ENCODE measurements at places on chromosomes 2 and 18. TPM values are rescaled to one million over a fixed set of nuclear protein-coding genes. Genes with fewer than 3 reads are reported as not detected.

- DNase-seq = no peak
These were observed 46.4 kb downstream of the MREG start for GRCh38 chr2:215966951-215967350.

DNA sequence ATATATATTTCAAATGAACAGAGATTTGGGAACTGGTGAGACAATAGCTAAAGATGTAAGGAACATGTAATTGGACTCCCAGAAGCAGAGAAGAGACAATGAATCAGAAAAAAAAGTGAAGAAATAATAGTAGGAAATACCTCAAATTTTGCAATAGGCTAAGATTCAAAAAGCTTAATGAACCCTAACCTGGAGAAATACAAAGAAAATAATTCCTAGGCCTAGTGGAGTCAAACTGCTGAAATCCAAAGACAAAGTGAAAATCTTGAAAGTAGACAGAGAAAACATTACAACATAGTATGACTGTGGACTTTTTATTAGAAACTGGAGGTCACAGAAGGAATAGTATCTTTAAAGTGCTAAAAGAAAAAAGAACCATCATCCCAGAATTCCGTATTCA, 76.7 kb downstream of the LAMA3 start:
- no peak for DNase-seq

Gene SETBP1
- total RNA-seq = 0.51 TPM

DNA sequence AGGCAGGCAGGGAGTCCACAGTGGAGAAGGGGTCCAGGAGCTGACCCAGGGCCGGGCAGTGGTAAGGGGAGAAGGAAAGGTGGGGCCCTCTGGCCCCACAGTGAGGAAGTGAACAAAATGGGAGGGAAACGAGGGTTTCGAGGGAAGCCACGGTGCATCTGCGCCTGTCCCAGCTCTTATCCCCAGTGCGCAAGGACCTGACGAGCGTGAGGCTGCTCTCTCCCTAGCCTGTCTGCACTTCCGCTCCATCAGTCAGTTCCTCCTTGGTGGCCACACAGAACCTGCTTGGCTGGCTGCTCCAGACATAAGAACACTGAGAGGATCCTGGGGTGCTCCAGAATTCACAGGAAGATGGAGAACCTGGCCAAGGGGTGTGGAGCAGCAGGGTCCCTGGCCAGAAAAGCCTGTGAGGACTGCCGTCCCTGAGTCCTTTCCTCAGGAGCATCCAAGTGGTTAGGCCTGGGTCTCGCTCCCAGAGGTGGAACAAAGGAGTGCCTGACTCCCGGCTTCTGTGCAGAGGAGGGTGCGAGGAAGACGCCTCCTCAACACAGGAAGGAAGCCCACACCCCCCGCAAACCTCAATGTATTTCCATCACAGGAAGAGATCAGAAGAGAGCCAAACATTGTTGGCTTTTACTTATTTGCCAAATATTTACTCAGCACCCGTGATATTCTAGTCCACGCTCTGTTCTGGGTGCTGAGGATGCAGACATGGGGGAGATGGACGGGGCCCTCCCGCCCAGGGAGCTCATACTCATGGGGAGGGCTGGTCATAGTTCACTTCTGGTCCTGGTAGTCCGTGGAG, 43.7 kb upstream of the SEMA4C start:
- DNase-seq = peak; percentile 55

- DNase-seq = no peak
These were observed 37.5 kb downstream of the OLA1 start for GRCh38 chr2:174210862-174211261.

Gene FBXO36
- total RNA-seq = 0.51 TPM

DNA sequence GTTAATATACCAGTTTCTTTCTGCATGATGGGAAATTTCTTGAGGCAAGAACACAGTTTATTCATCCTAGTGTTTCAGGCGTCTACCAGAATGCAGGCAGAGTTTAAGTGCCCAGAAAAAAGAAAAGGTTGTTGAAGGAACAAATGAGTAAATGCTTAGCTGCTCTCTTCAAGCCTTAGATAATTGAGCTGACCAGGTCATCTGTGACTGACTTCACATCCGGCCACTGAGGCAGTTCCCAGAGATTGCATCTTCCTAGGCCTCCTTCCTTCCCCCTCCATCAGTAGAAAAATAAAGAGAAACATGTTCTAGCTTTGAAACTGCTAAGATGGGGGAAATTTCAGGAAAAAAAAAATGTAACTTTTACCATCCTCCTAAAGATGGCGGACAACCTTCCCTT, 9.4 kb upstream of the TMEM163 start:
- DNase-seq = no peak
